Hepatocyte (in vitro differentiated cells): ENCODE measurements at places on chromosomes 13 and 19.

DNA sequence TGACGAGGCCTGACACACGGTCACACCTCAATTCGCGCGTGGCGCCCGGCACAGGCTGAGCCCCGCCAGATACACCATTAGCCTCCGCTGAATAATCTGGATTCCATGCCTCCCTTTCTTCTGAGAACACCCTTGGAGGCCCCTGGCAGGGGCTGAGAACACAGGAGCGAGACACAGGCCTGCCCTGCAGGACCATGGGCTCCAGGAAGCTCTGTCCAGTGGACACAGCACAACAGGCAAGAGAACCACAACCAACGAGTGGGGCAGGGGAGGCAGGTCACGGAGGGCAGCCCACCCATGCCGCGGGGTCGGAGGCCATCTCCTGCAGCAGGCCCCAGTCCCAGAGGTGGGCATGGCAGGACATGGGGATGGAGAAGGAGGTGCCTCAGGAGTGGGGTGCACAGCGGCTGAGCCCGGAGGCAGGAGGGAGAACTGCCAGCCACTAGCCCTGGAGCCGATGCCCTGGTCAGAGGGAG is 75.8 kb upstream of the C13orf46 start:
- peaks cover 14% of the 10 kb centered on the region for H3K4me1 ChIP-seq
- H3K27ac ChIP-seq: no peak overlapping the region
- H3K4me3 ChIP-seq: no peak overlapping the region
- no peak for DNase-seq
- H3K36me3 ChIP-seq: no peaks in the 10 kb centered on the region

DNA sequence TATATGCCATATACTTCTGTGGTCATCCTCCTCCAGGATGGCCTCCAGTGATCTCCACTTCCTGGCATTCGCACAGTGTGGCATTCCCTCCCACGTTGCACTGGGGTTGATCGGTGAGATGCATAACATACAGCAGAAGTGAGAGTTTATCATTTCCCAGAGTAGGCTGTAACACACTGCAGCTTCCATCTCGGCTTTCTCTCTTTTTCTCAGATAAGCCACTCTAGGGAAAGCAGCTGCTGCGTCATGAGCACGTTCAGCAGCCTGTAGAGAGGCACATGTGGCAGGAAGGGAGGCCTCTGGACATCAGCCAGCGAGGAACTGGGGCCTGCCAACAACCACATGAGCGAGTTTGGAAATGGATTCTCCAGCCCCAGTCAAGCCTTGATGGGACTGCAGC is 807.1 kb downstream of the DIAPH3 start:
- H3K36me3 ChIP-seq: no peaks in the 10 kb centered on the region
- peak; percentile 58 for DNase-seq
- H3K4me3 ChIP-seq: no peak overlapping the region
- peak overlapping the region; percentile 54 for H3K27ac ChIP-seq
- H3K27me3 ChIP-seq: no peaks in the 10 kb centered on the region

DNA sequence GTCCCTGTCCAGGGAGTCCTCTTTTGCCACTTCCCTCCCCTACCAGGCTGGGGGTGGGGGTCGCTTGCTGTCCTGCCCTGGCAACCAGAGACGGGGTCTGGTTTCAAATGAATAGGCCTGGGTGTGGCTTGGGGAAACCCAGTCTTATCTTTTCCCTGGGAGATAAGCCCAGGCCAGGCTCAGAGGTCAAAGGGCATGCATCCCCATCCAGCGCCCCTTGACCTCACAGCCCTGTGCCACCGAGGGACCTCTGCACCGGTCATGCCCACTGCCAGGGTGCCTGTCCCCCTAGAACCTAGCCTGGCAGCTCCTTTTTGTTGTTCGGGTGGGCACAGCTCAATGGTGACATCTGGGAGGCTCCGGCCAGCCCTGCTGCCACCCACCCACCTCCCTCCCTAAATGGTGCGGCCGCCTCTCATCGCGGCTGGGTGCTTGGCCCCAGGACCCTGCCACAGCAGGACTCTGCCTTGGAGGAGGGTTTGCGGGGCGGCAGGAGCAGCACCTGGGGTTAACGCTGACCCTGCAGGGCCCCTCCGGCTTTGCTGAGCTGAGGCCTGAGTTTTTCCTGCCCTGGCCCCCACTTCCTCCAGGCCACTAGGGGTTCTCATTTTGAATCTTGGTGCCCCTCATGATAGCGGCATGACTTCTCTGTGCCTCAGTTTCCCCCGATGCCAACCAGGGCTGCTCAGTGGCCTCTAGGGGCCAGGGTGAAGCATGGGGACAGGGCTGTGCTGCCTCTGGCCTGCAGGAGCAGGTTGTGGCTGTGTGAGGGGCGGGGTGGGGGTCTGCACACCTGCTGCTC is 2.9 kb upstream of the CERS1 start:
- H3K4me3 ChIP-seq: no peak overlapping the region
- no peak overlapping the region for H3K27ac ChIP-seq
- H3K4me1 ChIP-seq: peaks cover 6% of the 10 kb centered on the region
- H3K27me3 ChIP-seq: peaks cover 4% of the 10 kb centered on the region
- no peaks in the 10 kb centered on the region for H3K36me3 ChIP-seq

DNA sequence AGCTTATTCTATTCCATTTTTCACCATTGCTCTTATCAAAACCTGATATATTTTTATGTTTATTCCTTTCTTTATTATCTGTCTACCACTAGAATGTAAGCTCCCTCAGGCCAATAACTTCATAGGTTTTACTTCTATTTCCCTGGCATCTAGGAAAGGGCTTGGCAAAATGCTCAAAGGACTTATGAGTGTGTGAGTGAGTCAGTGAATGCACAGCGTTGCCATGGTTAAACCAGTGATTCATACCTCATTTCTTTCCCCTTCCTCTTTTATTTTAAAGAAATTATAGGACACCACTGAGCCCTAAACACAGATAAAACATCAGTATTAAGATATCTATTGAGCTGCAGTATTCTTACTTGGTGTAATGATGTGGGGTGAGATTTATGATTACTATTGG is 162.1 kb downstream of the GPC6 start:
- DNase-seq: no peak
- H3K27me3 ChIP-seq: no peaks in the 10 kb centered on the region
- H3K36me3 ChIP-seq: no peaks in the 10 kb centered on the region
- H3K4me3 ChIP-seq: no peak overlapping the region

DNA sequence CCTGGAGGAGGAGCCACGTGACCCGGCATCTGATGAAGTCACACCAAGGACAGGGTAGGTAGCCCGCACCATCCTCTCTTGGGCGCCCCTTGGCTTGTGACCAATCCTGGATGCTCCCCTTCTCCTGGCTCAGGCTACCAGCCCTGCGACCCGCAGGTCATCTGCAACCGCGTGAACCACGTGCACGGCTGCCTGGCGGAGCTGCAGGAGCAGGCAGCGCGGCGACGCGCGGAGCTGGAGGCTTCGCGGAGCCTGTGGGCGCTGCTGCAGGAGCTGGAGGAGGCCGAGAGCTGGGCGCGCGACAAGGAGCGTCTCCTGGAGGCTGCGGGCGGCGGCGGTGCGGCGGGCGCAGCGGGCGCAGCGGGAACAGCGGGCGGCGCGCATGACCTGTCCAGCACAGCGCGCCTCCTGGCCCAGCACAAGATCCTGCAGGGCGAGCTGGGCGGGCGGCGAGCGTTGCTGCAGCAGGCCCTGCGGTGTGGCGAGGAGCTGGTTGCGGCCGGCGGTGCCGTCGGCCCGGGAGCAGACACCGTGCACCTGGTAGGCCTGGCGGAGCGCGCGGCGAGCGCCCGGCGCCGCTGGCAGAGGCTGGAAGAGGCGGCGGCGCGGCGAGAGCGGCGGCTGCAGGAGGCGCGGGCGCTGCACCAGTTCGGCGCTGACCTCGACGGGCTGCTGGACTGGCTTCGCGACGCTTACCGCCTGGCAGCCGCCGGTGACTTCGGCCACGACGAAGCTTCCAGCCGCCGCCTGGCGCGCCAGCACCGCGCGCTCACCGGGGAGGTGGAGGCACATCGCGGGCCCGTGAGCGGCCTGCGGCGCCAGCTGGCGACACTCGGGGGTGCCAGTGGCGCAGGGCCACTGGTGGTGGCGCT is 45.9 kb downstream of the SPTBN4 start:
- H3K27ac ChIP-seq: no peak overlapping the region
- no peaks in the 10 kb centered on the region for H3K36me3 ChIP-seq
- H3K4me3 ChIP-seq: no peak overlapping the region

GRCh38 chr19:50358483-50359327 is 6.7 kb downstream of the NAPSA start:
- H3K27me3 ChIP-seq: no peaks in the 10 kb centered on the region
- H3K36me3 ChIP-seq: no peaks in the 10 kb centered on the region
- no peak overlapping the region for H3K4me3 ChIP-seq
- no peak overlapping the region for H3K27ac ChIP-seq

DNA sequence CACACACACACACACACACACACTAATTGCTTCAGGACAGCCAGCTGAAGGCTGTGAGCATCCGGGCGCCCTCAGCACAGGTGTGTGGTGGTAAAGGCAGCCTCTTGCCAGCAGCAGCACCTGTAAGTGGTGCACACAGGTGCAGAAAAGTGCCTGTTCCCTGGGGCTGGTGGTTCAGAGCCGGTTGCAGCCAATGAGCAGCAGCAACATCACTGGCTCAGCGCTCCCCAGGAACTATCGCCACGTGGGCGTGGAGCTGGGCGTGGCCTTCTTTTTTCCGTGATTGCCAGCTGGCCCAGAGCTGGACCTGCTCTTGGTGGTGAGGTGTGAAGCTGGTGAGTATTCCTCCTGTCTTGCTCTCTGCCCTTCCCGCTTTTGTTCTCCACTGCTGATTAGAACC is at the start of gene NLRP5:
Gene NLRP5 (plus strand): TSS at position 289 of the 400 bp plus-strand sequence.
- H3K27me3 ChIP-seq: no peaks in the 10 kb centered on the region
- no peak for DNase-seq
- H3K4me3 ChIP-seq: no peak within 1 kb of the TSS
- H3K4me1 ChIP-seq: no peaks in the 10 kb centered on the region
- H3K36me3 ChIP-seq: no peaks in the 10 kb centered on the region

- peaks cover 10% of the 10 kb centered on the region for H3K4me1 ChIP-seq
- H3K4me3 ChIP-seq: peak overlapping the region; percentile 76
- no peaks in the 10 kb centered on the region for H3K27me3 ChIP-seq
- H3K27ac ChIP-seq: no peak overlapping the region
Observed at GRCh38 chr19:55406091-55406825, 1.3 kb downstream of the UBE2S start.

GRCh38 chr19:39264306-39265290 is 3.6 kb upstream of the IFNL2 start:
- no peak overlapping the region for H3K27ac ChIP-seq
- peaks cover 38% of the 10 kb centered on the region for H3K27me3 ChIP-seq
- H3K4me3 ChIP-seq: no peak overlapping the region
- peak; percentile 49 for DNase-seq

- no peak for DNase-seq
- no peaks in the 10 kb centered on the region for H3K36me3 ChIP-seq
- H3K27ac ChIP-seq: no peak overlapping the region
- H3K4me1 ChIP-seq: peaks cover 18% of the 10 kb centered on the region
Observed at GRCh38 chr13:64289702-64290101, 2874.1 kb upstream of the PCDH20 start.

DNA sequence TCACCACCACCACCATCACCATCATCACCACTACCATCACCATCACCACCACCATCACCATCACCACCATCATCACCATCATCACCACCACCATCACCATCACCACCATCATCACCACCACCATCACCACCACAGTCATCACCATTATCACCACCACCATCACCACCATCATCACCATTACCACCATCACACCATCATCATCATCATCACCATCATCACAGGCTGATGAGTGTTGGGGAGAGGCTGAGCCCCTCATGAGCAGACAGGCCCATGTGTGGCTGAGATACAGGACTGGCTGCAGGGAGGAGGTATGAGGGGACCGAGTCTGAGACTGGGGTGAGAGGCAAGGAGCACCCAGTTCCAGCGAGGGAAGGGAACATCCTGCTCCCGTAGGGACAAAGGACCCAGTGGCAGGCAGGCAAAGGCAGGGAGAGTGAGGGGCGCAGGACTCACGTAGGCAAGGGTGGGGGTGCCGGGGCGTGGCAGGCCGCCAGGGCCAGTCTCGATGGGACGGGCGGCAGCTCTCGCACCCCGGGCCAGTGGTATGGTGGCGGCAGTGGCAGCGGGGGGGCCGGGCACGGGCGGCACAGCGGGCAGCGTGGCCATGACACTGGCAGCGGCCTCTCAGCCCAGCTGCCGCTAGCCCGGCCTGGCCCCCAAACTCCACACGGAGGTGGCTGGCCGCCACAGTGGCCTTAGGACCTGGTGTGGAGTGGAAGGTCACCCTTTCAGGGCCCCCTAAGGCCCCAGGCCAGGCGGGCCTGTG is 2.7 kb downstream of the NTN5 start:
- H3K27me3 ChIP-seq: no peaks in the 10 kb centered on the region
- no peak overlapping the region for H3K4me3 ChIP-seq
- no peak for DNase-seq
- H3K4me1 ChIP-seq: peaks cover 6% of the 10 kb centered on the region
- H3K36me3 ChIP-seq: no peaks in the 10 kb centered on the region

- peak overlapping the region; percentile 92 for H3K4me3 ChIP-seq
- peaks cover 3% of the 10 kb centered on the region for H3K4me1 ChIP-seq
- peak; percentile 95 for DNase-seq
- H3K36me3 ChIP-seq: no peaks in the 10 kb centered on the region
- H3K27me3 ChIP-seq: no peaks in the 10 kb centered on the region
- peak overlapping the region; percentile 88 for H3K27ac ChIP-seq
Observed at GRCh38 chr19:40662925-40663694, 27.3 kb downstream of the NUMBL start.

DNA sequence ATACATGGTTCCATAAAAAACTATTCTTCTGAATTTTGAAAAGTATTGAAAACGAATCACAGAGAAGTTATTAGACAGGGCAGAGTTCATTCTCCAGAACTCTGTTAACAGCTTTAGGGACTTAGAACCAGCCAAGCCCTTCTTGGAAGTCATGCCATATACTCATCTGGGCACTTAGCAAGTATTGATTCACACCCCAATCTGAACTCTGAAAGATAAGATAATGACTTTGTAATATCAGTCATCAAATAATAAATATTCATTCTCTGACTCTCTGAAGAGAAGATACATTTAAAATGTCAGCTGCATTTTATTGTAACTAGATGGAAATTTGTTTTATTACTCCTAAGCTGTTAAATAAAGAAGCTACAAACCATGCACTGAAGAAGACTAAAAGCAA is 43.8 kb upstream of the ITM2B start:
- DNase-seq: no peak
- H3K4me3 ChIP-seq: no peak overlapping the region
- no peaks in the 10 kb centered on the region for H3K4me1 ChIP-seq
- H3K27me3 ChIP-seq: no peaks in the 10 kb centered on the region
- H3K36me3 ChIP-seq: no peaks in the 10 kb centered on the region

DNA sequence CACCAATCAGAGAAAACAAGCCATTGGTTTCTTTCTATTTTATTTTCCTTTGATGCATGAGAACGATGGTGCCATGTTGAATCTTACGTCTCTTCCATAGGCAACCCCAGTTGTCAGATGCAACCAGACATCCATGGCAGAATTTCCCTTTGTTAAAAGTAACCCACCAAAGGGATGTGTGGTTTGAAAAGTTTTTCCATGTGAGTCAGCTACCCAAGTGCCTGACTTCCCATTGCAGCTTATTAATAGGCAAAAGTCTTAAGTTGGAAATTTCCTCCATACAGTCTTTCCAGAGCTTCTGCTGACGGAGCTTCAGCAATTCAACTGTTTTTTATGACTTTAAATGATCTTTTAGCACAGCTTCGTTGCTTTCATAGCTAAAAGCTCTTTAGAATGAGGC is 73.8 kb upstream of the FAM216B start:
- no peaks in the 10 kb centered on the region for H3K36me3 ChIP-seq
- no peak overlapping the region for H3K4me3 ChIP-seq
- H3K27ac ChIP-seq: no peak overlapping the region
- H3K4me1 ChIP-seq: no peaks in the 10 kb centered on the region
